ENCODE measurements at places on chromosomes 13 and 19.

DNA sequence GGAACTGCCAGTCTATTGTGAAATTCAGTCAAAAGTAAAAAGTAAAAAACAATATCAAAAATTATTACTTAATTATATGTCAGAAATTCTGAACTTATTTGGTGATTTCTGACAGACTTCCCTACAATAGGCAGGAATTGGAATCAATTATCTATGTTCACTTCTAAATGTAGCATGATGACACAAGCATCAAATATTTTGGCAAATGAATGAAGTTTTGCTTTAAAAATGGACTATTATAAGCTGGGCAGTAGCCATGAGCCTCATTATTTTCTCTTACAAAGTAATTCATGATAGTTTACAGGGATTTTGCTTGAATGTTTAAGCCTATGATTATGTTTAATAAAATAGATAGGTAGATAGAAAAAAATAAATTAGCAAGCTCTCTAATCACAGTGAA, 582.6 kb downstream of the SLITRK6 start:
- DNase-seq: no peak

- no peak for DNase-seq
Measured at GRCh38 chr13:46071590-46072249, 19.2 kb upstream of the ZC3H13 start.

- DNase-seq: no peak
Measured at GRCh38 chr13:32859707-32860292, 156.4 kb upstream of the KL start.

DNA sequence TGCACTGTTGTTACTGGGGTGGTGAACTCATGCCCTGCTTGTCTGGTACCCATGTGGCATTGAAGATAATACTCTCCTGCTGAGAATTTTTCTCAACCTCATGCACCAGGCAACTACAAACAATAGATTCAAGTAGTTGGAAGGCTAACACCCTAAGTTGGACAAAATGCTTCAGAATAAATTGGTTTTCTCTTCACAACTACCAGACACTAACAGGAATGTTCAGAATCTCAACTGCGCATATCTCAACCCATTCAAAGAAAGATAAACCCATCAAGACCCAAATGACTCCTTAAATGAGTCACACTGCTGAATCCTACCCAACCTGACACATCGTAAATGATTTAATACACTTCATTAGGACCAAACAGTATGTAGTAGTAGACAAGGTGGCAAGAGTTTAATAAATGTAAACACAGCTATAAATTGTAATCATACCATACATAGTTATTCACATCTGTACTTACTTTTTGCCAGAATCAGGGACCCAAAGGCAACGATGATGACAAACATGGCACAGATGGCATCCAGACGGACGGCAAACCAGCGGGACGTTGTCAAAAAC, 227.4 kb downstream of the ABCC4 start:
- peak; percentile 59 for DNase-seq

GRCh38 chr13:46184277-46184699, 2.3 kb upstream of the LCP1 start:
- DNase-seq: peak; percentile 19

GRCh38 chr13:102913914-102914313, 68.1 kb downstream of the ERCC5 start:
- peak; percentile 11 for DNase-seq

- DNase-seq: no peak
Measured at GRCh38 chr19:2332341-2333026, 4.0 kb downstream of the SPPL2B start.

DNA sequence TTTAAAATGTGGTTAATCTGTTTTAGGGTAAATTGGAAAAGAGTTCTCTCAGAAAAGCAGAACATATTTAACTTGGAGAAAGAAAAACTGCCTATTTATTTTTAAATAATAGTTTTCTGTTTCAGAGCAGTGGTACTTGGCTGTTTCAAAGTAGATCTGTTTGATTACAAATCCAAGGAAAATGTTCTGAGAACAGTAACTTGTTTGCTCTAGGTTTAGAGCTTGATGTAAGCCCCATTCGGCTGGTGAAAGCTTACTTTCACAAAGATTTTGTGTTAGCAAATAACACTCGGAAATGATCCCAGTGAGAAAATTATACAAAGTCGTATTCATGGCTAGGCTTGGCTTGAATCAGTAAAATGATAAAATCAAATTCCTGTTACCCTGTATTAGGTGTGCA, 395.8 kb upstream of the GPC6 start:
- DNase-seq: no peak

GRCh38 chr13:80945328-80945727, 604.4 kb upstream of the SPRY2 start:
- DNase-seq: no peak

GRCh38 chr19:35549174-35549788, 3.9 kb downstream of the TMEM147 start:
- DNase-seq: peak; percentile 70

DNA sequence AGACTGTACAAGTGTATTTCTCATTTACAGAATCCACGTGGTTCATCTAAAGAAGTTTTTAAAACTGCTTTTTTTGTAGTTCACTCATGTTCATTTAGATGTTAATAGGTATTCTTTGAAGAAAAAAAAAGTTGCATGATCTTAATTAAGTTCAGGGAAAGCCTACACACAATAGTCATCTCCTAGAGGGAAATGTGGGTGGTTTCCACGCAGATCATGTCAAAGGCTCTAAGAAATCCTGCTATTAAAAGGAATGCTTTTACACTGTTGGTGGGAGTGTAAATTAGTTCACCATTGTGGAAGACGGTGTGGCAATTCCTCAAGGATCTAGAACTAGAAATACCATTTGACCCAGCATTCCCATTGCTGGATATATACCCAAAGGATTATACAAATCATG, 312.3 kb downstream of the GPC5 start:
- no peak for DNase-seq

- peak; percentile 92 for DNase-seq
Measured at GRCh38 chr13:30340331-30341250, 33.2 kb upstream of the KATNAL1 start.

GRCh38 chr19:15249972-15250639, 17.9 kb upstream of the EPHX3 start:
- DNase-seq: peak; percentile 98

DNA sequence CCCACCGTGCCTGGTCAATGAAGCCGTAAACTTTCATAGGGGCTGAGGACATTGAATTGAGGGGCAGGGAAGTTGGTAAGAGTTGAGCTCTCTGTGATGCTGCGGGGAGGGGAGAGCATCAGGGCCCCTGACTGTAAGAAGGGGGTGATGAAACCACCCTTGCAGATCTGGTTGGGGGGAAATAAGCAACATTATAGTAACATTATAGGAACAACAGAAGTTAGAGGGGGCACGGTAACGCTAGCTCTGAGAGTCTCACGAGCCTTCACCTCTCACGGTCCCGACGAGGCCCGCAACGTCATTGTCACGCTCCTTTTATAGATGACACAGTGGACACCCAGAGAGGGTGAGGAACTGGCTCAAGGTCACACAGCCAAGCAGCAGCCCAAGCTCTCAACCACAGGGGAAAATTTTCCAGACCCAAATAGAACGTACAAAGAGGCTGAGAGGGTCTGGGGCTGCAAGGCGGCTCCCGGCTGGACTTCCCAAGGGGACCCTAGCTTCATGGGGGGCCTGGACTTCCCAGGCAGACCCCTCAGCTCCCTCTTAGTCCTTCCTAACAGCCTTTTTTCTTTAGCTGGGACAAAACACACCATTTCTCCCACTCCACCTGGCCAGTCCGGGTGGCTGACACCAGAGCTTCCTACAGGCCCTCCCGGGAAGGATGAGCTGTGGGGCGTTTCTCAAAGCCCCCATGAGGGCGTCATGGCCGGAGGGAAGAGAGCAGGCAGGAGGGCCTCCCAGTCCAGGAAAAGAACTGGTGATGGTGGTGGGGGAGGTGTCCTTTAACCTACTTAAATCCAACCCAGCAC, 4.1 kb downstream of the TLE5 start:
- DNase-seq: no peak

DNA sequence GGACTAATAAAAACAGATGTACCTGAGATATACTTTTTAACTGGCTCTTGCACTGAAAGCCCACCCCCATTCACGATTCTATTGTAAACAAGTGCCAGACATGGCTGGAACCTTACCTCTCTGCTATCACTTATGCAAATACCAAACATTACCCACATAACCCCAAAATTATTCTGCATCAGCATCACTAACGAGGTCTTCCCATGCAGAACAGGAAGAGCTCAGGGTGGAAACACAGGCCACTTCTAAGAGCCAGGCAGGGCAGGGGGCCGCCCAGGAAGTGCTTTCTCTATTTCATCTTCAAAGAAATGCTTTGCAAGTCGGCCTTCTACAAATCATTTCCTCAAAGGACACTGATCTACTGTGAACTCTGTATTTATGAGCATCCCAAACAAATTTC, 7.3 kb downstream of the IRS2 start:
- DNase-seq: peak; percentile 27

- no peak for DNase-seq
Measured at GRCh38 chr13:98349731-98350305, 172.7 kb upstream of the RNF113B start.

- no peak for DNase-seq
Measured at GRCh38 chr19:54178581-54179261, 5.8 kb upstream of the TMC4 start.

DNA sequence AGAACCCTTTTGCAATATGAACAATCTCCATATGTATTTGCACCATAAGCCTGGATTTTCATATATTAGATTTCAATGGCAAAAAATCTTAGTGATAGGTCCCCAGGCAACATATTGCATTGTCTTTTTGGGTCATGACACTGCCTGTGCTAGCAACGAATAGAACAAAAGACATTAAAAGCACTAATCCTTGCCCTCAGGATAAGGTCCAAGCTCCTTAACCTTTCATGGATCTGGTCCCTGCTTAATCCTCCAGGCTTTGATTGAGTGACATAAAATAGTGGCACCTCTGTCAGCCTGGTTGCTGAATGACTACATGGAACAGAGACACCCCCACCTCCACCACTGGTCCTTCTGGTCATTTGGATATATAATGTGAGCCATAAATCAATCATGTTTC, 134.4 kb downstream of the RBM26 start:
- DNase-seq: no peak

- no peak for DNase-seq
Measured at GRCh38 chr13:101614491-101614890, 162.0 kb downstream of the ITGBL1 start.

GRCh38 chr13:67964986-67965385, 734.9 kb upstream of the PCDH9 start:
- no peak for DNase-seq

GRCh38 chr19:39942366-39942730, 7.9 kb upstream of the FCGBP start:
- no peak for DNase-seq

- DNase-seq: no peak
Measured at GRCh38 chr13:103275722-103276121, 209.5 kb upstream of the SLC10A2 start.

DNA sequence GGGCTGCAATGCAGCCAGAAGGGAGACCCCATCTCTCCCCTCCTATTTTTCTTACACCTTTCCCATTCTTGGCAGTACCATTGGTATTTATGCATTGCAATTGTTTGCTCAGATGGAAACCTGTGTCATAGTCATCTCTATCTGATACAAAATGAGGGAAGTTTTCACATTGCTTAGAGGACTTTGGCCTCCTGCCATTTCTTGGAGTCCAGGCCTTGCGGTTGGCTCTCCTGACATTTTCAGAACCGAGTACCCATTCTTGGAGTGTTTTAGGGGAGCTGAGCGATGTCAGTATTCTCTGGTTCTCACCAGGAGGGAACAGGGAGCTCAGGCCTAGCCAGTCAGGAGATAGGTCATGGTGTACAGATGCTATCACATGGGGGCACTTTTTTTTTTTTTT, 1.5 kb downstream of the SIN3B start:
- peak; percentile 33 for DNase-seq

GRCh38 chr13:48478391-48478790, 54.5 kb downstream of the RCBTB2 start:
- DNase-seq: peak; percentile 67

DNA sequence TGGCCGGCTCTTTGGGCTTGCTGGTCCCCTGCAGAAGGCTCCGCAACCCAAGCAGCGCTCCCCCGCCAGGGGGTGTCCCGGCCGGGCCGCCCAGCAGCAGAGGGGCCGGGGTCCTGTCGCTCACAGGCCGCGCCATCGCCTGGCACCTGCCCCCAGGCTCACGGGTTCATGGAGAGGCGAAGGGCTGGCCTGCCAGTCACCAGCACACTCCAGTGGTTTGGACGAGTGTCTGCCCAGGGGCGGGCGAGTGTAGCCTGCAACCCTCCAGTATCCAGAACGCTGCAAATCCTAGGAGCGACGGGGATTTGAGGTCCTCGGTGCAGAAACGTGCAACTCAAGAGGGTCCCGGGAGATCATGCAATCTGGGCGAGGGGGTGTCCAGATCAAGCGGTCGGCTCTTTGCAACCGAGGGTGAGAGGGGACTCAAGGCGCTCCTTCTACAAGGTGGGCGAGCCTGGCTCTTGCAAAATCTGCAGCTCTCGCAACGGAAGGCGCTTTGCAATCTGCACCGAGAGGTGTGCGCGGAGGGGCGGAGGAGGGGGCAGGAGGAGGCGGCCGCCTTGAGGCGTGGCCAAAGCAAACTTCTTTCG, at the start of gene DBP:
DBP (minus strand) TSS at position 521 of the 590 bp plus-strand sequence; CDS start at position 136, 385 bp downstream.
- peak; percentile 48 for DNase-seq

DNA sequence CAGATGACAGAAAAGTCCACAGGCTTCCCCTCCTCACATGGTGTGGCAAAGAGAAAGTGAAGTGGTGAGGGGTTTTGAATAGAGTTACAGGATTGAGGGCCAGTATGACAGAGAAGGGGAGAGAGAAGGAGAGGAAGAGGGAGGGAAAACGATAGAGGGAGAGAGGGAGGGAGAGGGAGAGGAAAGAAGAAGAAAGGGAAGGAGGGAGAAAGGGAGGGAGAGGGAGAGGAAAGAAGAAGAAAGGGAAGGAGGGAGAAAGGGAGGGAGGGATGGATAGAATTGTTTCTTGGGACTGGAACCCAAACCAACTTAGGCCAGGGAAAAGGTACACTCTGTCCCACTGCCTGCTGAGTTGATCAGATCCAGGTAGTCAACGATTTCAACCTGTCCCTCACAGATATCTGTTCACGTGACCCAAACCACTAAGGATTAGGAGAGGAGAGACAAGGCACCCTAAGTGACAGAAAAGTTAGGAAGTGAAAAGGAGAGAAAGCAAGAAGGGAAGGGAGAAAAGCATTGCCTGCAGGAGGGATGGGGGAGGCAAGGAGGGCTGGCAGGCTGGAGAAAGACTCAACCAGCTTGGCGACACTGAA, 8.1 kb upstream of the IGFL3 start:
- no peak for DNase-seq

GRCh38 chr13:99909836-99910619, 61.5 kb downstream of the ZIC5 start:
- no peak for DNase-seq

Measured in EL (cell line).